ENCODE measurements at places on chromosomes 1 and 21.

DNA sequence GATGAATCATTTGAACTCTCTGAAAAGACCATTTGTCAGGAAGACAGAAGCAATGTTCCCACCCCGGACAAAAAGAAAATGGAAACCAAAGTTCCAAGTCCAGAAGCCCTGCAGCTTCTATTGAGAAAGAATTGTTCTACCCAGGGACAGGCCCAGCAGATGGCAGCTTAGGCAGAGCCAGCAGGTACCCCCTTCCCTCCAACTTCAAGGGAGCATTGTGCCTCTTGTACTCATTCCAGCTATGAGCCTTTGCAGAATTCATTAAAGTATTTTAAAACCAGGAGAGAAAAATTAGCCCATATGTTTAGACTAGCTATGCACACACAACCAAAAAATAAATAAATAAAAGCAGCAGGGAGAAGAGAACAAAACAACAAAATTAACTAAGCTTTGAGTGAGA is 85.2 kb upstream of the KCND3 start:
- DNase-seq, result no peak

DNA sequence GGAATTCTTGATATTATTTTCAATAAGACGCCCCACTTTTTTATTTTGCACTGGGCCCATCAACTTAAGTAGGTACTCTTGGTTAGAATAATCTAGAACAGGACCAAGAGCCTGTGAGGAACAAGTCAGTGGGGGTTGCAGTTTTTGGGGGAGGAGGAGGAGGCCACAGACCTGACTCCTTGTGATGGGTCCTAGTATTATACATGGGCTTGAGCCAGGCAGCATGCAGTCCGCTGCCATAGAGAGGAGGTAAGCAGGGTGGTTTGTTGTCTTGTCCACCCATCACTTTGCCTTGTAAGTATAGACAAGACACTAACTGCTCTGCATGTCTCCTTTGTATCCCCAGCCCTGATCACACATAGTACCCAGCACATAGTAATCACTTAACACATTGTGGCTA is 24.5 kb downstream of the ROR1 start:
- DNase-seq, result no peak

- DNase-seq, result no peak
Observed at GRCh38 chr1:55597910-55598309, 382.7 kb upstream of the USP24 start.

DNA sequence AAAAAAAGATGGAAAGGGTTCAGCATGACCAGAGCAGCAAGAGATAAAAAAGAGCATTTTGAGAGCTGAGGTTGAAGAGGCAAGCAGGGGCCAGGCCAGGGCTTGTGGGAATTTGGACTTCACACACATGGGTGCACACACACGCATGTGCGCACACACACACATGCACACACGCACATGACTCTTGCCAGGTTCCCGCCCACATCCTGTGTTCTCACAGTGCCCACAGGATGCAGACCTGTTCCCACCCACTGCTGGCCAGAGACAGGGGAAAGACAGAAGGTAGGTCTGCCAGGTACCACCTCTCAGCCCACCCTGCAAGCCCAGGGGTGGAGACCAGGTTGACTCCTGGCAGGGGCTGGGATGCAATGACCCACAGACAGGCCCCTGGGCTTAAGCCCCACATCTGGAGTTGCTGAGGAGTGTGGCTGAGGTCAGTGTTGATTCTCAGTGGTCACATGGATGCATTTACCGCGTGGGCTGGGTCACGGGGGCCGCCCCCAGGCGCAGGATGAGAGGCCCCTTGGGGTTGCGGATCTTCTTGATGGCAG is 4.4 kb downstream of the COL16A1 start:
- peak; percentile 65 for DNase-seq

DNA sequence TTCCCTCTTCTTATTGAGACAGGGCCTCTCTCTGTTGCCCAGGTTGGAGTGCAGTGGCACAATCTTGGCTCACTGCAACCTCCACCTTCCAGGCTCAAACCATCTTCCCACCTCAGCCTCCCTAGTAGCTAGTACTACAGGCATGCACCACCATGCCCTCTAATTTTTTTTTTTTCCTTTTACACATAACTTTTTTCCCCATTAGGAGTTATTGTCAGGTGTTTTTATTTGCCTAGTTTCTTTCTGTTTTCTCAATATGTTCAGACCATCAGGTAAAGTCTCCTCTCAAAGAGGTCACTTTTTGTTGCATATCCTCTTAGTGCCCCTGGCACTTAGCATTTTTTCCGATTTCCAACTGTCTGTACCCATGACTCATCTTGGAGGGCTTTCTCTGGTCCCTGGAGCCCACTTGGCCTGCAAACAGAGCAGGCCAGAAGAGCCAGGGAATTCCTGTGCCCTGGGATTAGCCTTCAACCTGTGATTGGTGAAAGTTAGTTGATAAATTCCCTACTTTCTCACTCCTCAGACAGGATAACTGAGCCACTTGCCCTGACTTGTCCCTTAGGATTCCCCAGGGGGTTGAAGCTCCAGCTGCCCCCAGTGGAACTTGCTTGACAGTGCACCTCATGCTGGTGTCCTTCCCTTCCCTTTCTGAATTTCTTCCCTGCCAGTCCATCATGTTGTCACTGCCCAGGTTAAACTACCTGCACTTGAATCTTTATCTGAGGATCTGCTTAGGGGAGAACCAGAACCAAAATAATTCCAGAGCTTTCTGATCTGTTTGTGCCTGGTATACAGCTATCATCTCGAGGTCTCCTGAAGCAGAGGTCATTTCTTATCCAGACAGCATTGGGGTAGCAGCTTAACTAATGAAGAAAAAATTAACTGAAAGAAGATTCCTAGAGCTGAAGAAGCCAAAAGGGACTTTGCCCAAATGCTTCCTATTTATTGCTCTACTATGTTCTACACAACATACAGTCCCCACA is 2.4 kb downstream of the NTPCR start:
- DNase-seq, result no peak

- DNase-seq, result no peak
Observed at GRCh38 chr21:39088031-39088370, 95.2 kb downstream of the PSMG1 start.

DNA sequence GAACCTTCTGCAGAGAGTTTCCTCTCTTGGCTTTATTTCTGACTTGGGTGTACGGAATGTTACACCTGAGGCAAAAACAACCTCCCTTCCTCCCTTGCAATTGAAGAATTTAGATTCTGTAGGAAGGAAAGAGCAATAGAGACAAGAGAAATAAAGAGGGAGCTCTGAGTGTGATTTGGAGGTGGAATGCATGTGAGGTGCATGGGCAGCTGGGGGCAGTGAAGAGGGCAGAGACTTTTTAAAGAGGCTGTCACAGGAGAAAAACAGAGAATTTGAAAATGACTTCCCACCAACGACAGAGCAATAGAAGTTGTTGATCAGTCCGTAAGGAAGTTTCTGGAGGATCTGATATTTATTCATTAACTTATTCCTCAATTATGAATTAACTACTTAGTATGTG is 172.0 kb upstream of the B3GALT2 start:
- no peak for DNase-seq

DNA sequence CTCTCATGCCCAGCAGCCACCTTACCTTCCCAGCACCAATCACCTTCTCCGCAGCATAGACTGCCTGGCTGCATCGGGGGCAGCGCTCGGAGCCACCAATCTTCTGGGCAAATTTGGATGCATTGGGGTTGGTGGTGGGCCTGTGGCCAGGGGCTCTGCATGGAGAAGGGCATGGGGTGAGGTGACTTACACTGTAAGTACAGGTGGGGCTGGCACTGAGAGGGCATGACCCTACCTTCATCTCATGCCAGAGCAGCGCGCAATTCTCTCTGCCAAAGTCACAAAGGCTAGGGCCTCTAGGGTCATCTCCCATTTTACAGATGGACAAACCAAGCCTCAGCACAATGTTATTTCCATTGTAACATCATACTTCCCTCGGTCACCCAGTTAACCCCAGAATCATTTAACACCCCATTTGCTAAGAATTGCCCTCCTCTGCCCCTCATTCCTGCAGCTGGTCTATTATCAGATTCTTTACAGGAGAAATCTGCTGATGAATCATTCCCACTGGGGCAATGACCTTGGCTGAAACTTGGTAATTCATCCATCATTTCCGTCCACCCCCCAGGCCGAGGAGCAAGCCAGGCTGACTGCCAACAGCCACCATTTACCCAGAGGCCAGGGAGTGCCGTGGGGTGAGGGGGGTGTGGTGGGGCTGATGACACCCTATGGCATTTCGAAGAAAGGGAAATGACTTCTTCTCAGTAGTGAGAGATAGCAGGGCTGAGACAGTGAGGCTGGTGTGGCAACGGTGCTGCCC is 17.9 kb downstream of the CSRP1 start:
- no peak for DNase-seq

- no peak for DNase-seq
Observed at GRCh38 chr1:199150756-199151155, 511.9 kb downstream of the PTPRC start.

DNA sequence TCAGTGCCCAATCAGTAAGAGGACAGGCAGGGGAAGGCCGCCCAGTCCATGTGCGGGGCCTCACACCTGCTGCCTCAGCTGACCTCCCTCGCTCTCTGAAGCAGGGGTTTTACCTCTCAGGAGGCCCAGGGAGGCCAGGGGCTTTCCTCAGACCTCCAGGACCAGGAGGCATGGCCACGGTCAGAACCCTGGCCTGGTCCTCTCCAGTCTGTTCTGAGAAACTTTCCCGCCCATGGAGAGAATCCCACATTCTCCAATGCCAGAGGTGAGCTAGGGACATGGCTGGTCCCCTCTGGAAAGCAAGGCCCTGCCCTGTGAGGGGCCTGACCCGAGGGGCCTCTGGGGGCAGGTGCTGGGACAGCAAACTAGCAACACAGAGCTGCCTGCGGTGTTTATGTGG is 68.2 kb downstream of the DMRTB1 start:
- no peak for DNase-seq

DNA sequence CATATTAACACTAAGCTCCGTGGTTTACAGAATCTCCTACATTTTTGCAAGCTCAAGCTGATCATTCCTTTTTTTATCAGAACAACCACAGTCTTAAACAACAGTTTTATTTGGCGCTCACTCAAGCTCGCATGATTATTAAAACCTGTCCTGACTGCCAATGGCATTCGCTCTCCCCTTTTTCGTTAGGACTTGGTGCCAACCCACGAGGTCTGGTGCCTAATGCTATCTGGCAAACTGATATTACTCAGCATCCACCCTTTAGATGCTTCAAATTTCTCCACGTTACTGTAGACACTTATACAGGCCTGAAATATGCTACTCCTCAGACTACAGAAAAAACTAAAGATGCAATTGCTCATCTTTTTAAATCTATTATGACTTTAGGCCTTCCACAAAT is 23.0 kb upstream of the ITLN1 start:
- no peak for DNase-seq

GRCh38 chr1:27306892-27307761 is 14.8 kb upstream of the TMEM222 start:
- no peak for DNase-seq

- peak; percentile 27 for DNase-seq
Observed at GRCh38 chr1:231161667-231162296, at the start of gene TRIM67. TSS of gene TRIM67 (plus strand) at chr1:231162058. CDS start at chr1:231162970, 912 bp downstream.
